ENCODE measurements at places on chromosomes 11 and 22. TPM values are rescaled to one million over a fixed set of nuclear protein-coding genes. Genes with fewer than 3 reads are reported as not detected.

The WBP2NL gene
- 0.42 TPM for total RNA-seq

The KRTAP5-9 gene
- not detected for total RNA-seq

The SLC22A12 gene
- not detected for total RNA-seq

The MS4A6A gene
- total RNA-seq, result 237 TPM

The CRKL gene
- total RNA-seq, result 51.9 TPM

The FGF4 gene
- total RNA-seq, result not detected

The DENND5A gene
- total RNA-seq, result 284 TPM

The CHRM1 gene
- total RNA-seq, result not detected

The SLC15A3 gene
- total RNA-seq, result 77.6 TPM

The P2RX6 gene
- 0.21 TPM for total RNA-seq

The RIMBP3B gene
- not detected for total RNA-seq

The CARNS1 gene
- 3.3 TPM for total RNA-seq

The FOLH1 gene
- total RNA-seq, result not detected

The OR8D4 gene
- not detected for total RNA-seq

The SLC16A8 gene
- total RNA-seq, result not detected

The TSKU gene
- not detected for total RNA-seq

The OR52E6 gene
- total RNA-seq, result not detected

The CCDC88B gene
- 42.7 TPM for total RNA-seq

The UBQLNL gene
- 0.52 TPM for total RNA-seq

The ART5 gene
- total RNA-seq, result not detected

The NLRP14 gene
- under 0.01 TPM for total RNA-seq

The AIFM3 gene
- total RNA-seq, result 5.2 TPM

The ZNF214 gene
- not detected for total RNA-seq

The PLAAT2 gene
- not detected for total RNA-seq

The OR51E2 gene
- 0.10 TPM for total RNA-seq

The CASP12 gene
- total RNA-seq, result not detected

The OR5P2 gene
- total RNA-seq, result not detected

The MS4A12 gene
- not detected for total RNA-seq

The KRTAP5-8 gene
- total RNA-seq, result not detected

The DUSP8 gene
- 12.5 TPM for total RNA-seq

The MOV10L1 gene
- not detected for total RNA-seq

The APOBEC3C gene
- total RNA-seq, result 9.2 TPM

The BEST1 gene
- total RNA-seq, result 2.3 TPM

The RPS6KB2 gene
- total RNA-seq, result 52.1 TPM

The TP53AIP1 gene
- not detected for total RNA-seq

The UBQLN3 gene
- total RNA-seq, result 0.21 TPM

The OR10A3 gene
- not detected for total RNA-seq

The P4HA3 gene
- total RNA-seq, result 0.10 TPM

The ANO1 gene
- total RNA-seq, result not detected

The STIM1 gene
- 55.8 TPM for total RNA-seq

The SCT gene
- total RNA-seq, result not detected

The VWCE gene
- total RNA-seq, result 0.52 TPM

Data from mononuclear cell (primary cell).